ENCODE measurements at places on chromosomes 4 and X.

- no peak for DNase-seq
Measured at GRCh38 chrX:108000751-108001150, 18.6 kb upstream of the TEX13B start.

GRCh38 chr4:25129917-25130316 lies 30.3 kb downstream of the SEPSECS start:
- DNase-seq = no peak

DNA sequence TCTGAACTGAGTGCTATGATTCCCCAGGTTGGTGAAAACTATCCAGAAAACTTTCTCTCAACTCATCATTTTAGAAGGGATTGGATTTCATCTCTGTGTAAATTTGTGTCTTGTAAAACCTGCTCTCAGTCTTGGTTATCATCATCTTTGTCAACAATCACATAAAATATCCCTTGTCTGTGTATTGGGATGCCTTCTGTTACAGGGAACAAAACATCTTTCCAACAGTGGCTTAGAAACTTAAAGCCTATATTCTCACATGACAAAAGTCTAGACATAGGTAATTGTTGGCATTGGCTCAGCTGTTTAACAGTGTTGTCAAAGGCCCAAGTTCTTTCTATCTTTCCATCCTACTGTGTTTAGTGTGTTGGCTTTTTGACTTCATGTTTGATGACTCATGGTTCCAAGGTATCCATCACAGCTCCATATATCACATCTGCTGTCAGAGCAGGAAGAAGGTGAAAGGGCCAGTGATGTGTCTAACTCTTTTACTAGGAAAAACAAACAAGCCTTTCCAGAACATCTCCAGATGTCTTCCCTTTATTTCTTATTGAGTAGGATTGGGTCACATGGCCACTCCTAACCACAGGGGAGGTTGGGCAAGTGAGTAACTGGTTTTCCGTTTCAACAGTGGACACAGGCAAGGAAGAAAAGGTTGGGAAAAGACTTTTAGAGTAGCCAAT lies 65.0 kb downstream of the PHEX start:
- DNase-seq = no peak

- no peak for DNase-seq
Measured at GRCh38 chr4:89720981-89721380, 116.0 kb downstream of the SNCA start.

DNA sequence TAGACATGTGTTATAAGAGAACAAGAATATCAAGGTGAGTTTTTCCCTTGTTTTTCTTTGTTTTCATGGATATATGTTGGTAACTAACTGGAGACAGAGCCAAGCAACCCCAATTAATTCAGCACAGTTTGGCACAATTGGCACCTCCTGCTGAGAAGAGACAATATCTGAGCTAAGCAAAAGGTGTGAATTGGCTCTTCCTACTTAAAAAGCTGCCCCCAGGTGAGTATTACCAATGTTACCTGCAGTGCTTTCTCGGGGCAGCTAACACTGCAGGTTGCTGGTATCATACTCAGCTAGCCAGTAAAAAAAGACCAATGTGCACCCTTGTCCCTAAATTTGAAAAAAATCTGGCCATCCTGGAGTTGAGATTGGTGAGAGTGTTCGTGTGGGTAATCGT lies 871.2 kb upstream of the TENM3 start:
- no peak for DNase-seq

DNA sequence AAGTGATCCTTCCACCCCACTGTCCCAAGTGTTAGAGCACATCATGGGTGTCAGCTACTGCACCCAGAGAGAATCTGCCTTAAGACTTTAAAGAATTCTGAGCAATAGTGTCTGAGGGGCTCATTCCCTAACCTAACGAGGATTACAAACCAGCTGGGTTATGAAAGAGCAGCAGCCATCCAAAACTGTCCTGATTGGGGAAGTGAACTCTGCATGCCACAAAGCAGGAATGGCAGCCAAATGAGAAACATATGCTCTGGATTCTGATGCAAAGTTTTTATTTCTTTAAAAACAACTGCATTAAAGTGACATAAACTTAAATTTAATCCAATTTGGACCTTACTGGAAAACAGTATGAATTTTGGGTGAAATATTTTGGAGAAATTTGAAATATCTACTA lies 103.2 kb downstream of the ANXA3 start:
- DNase-seq = no peak

GRCh38 chr4:57090079-57090478 lies 20.1 kb downstream of the IGFBP7 start:
- no peak for DNase-seq

- no peak for DNase-seq
Measured at GRCh38 chrX:16528620-16529019, 121.3 kb upstream of the S100G start.

- no peak for DNase-seq
Measured at GRCh38 chrX:134026565-134027311, 41.3 kb upstream of the GPC3 start.

DNA sequence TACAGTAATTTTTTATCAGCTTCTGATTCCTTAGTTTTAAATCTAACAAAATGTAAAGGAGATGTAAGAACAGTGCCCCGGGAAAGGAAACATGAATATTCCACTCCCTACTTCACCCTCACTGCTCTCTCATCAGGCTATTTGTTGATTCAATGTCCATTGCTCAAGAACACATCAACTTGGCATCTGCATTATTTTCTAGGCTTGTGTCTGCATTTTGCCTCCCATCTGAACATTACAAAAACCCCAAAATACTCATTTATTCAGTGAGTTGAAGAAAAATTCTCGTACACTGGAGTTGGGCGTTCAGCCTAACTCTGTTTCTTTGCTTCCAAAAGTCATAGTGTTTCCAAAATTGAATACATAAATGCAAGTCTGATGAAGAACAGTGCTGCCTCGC lies 25.6 kb downstream of the ARHGAP6 start:
- no peak for DNase-seq

DNA sequence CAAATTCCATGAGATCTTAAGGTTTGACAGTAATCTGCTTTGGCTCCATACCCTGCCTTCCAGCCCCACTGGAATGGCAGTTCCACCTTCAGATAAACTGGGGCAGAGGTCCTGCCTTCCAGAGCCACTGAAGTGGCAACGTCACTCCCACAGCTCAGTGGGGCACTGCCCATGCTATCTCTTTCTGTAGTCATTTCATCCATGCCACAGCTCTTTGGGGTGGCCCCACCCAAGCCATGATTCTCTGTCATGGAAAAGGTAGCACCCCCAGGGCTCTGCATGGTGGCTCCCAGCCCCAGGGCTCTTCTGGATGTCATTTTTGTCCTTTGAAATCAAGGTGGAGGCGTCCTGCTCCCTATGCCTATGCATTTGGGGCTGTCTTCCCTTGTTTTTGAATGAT lies 596.5 kb downstream of the SPOCK3 start:
- no peak for DNase-seq

DNA sequence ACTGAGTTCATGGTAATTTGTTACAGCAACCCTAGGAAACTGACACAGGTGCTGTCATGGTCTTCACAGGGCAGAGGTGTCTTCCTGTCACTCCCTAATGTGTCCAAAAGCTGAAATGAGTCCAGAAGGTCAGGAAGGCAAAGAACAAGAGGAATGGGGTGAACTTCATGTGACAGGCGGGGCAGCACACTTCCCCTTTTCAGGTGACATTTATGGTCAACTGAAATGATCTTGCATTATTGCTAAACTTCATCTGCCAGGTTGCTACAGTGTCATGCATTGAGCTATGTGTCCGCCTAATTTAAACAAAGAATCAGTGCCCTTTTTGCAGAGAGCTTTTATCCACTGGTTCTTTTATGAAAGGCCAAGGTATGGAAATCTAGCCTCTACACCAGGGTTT lies 15.9 kb upstream of the CCDC149 start:
- no peak for DNase-seq

GRCh38 chr4:581753-582361 lies 5.8 kb upstream of the TMEM271 start:
- no peak for DNase-seq

DNA sequence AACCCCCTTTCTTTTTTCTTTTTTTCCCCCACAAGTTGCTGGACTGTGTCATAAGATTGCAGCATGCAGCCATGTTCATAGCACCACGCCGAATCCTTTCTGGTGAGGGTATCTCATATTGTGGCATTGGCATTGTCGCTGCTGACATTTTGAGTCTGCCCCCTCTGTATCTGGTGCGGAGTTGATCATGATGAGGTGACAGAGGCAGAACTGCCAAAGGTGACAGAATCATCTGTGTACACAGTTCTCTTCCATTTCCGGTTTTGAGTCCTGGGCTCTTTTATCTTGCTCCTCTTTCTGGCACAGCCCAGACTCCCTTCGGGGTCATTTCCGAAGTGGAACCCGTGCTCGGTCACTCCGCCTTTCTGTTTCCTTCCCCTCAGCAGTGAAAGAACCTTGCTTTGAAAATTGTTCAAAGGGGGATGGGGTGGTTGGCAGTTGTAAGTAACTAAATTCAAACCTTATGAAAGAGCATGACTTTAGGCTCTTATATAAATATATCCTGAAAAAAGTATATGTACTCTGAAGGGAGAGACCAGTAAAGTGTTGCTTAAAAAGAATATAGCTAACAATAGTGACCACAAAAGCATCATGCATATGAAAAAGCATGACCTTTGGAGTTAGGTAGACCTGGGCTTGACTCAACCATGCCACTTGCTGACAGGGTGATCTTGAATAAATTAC lies 55.0 kb upstream of the BMP2K start:
- DNase-seq = no peak

DNA sequence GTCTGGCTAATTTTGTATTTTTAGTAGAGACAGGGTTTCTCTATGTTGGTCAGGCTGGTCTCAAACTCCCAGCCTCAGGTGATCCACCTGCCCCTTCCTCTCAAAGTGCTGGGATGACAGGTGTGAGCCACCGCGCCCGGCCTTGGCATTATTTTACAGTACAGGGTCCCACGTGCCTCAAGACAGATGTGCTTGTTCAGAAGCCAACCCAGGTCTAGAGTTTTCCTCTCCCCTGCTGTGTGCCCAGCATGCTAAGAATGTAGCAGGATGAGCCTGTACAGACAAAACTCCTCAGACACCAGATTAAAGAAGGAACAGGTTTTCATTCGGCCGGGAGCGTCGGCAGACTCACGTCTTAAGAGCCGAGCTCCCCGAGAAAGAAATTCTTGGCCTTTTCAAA lies 42.2 kb downstream of the CRLF2 start:
- DNase-seq = no peak

- DNase-seq = no peak
Measured at GRCh38 chr4:120923207-120923522, 639 bp upstream of the PRDM5 start.

GRCh38 chr4:117968606-117969005 lies 65.7 kb upstream of the NDST3 start:
- DNase-seq = no peak

DNA sequence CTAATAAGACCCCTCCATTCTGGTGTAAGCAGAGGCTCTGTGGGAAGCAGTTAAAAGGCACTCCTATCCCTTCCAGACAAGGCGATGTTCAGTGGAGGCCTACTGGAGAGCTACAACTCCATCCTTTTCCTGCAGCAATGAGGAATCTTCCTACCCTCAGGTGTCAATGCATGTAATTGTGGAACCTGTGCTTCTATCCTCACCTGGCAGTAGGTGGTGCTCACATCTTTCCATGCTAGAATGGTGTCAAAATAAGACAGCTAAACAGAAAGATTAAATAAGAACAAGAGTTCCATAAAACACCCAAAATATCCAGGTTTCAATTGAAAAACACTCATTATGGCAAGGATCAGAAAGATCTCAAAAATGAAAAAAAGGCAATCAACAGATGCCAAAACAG lies 224.6 kb downstream of the IL15 start:
- no peak for DNase-seq

DNA sequence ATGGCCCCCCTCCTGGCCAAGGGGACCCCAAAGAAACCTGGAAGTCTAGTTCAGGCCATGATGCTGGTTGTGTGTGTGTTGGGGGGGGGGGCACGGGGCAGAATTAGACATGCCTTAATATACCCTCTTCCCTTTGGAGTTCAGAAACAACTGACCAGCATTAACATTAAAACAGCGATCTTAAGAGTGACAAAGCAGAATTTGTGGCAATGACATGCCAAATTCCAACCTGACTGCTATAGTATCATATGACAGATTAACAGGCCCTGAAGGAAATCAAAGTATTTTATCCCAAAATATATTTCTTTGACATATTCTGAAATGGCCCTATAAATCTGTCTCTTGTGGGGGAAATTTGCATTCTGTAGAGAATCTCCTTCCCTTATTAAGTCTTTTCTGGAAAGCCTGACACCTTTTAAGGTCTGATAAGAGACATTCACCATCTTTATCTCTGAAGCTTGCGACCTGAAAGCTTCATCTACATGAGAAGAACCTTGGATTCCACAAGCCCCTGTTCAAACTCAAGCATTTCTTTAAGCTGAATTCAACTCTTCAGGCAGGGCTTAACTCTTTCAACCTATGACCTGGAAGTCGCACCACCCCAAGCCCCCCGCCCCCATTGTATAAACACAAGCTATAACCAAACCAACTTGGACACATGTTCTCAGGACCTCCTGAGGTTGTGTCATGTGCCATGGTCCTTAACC lies 40.2 kb downstream of the ABCB7 start:
- DNase-seq = no peak

GRCh38 chr4:149718500-149718899 lies 97.1 kb downstream of the IQCM start:
- no peak for DNase-seq

DNA sequence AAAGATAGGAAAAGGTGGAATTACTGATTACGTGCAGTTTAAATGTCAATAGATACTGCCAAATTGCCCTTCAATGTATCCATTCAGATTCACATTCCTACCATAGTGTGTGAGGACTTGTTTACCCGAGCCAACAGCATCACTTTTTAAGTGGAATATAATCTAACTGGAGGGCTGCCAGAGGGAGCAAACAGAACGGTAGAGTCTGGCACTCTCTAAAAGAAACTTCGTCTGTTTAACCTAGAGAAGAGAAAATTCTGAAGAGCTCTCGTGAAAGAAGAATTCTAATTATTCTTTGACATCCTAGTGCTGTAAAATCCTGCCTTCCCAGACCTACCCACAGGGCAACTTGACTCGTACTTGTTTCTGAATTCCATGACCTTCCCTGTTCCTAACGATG lies 23.2 kb downstream of the SMIM43 start:
- no peak for DNase-seq

- no peak for DNase-seq
Measured at GRCh38 chrX:131987252-131987651, 35.9 kb upstream of the STK26 start.

DNA sequence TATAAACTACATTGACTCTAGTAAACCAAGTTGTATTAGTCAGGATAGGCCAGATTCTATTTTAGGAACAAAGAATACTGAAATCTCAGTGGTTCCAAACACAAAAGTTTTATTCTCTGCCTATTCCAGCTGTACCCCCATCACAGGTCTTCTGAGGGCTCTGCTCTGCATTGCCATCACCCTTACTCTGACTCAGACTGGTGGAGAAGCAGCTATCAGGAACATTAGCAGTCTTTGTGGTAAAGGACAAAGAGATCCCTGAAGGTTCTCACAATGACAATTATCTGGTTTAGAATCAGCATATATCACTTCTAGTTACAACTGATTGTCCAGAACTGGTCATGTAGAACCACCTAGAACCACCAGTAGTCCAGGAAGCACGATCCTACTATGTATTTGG lies 251.1 kb downstream of the GLUD2 start:
- no peak for DNase-seq

- no peak for DNase-seq
Measured at GRCh38 chrX:128458888-128459287, 406.7 kb upstream of the ACTRT1 start.

- no peak for DNase-seq
Measured at GRCh38 chr4:71411981-71412380, 73.2 kb downstream of the SLC4A4 start.

All from NCI-H1048 (cell line).